Heart left ventricle (tissue), 16 donors: ENCODE measurements at places on chromosomes 13 and 19.
A peak's percentile ranks its signal among the peaks of the same experiment; 100 is the strongest.

DNA sequence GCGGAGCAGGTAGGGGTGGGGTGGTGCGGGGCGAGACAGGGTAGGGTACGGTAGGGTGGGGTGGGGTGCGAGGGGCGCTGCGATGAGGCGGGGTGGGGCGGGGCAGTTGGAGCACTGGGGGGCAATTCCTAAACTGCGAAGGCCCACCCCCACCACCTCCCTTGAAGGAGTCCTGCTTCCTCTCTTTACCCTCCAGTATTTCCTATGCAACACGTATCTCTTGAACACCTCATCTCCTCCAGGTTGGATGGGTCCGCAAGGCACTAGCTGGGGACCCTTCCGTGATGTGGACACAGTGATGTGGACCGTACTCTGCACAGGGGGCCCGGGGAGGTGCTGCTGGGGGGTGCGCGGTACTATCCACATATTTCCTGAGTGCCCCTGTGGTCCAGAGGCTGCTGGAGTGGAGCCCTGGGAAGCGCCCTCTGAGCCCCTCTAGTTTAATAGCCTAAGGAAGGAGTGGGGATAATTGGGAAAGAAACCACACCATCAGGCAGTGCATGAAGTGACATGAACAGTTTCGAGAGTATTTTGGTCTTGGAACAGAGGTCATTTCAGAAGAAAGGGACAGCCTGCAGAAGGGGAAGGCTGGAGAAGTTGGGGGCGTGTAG, 1.1 kb downstream of the IL17D start:
- no peak for DNase-seq

GRCh38 chr13:61833228-61833627, 417.6 kb upstream of the PCDH20 start:
- no peak for DNase-seq

GRCh38 chr19:40147693-40148347, 43.4 kb upstream of the MAP3K10 start:
- DNase-seq, result no peak

- no peak for DNase-seq
These were observed 26.2 kb upstream of the CNMD start for GRCh38 chr13:52765611-52766390.

DNA sequence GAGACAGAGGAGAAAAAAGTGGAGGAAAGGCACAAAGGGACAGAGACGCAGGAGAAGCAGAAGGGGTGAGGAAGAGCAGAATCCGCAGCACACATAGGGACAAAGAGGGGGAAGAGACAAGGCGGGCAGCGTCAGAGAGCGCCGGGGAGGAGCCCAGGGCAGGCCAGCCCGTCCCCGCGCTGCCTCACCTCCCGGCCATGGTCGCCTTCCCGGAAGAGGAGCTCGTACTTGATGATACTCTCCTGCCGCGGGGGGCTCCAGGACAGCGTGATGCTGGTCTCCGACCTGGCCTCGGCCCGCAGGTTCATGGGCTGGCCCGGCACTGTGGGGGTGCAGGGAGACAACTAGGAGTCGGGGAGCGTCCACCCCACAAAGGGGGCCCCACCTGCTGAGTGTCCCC, 100.6 kb downstream of the PTPRS start:
- no peak for DNase-seq

GRCh38 chr19:13102666-13103580, at the start of gene LYL1:
Gene LYL1, minus strand, starts transcription at chr19:13102858. Its CDS starts 1,687 bp downstream, at chr19:13101171.
- peak; percentile 93 for DNase-seq

- DNase-seq, result peak; percentile 25
These were observed 259.0 kb downstream of the ITGBL1 start for GRCh38 chr13:101711307-101712025.

DNA sequence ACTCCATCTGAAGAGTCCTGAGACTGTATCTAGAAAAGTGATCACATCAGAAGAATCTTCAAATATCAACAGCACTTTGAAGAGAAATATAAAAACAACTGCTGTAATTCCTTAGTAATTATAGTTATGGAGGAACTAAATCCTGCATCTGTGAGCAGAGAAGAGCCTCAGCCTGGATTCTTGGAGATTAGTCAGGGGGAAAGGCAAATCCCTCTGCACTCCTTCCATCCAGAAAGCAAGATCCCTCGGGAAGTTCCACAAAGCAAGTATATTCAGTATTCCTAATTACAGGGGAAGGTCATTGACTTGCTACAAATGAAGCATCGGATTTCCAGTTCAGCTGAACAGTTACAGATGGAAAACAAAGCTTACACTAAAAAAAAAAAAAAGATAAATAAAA, 256.6 kb upstream of the IPO5 start:
- no peak for DNase-seq

DNA sequence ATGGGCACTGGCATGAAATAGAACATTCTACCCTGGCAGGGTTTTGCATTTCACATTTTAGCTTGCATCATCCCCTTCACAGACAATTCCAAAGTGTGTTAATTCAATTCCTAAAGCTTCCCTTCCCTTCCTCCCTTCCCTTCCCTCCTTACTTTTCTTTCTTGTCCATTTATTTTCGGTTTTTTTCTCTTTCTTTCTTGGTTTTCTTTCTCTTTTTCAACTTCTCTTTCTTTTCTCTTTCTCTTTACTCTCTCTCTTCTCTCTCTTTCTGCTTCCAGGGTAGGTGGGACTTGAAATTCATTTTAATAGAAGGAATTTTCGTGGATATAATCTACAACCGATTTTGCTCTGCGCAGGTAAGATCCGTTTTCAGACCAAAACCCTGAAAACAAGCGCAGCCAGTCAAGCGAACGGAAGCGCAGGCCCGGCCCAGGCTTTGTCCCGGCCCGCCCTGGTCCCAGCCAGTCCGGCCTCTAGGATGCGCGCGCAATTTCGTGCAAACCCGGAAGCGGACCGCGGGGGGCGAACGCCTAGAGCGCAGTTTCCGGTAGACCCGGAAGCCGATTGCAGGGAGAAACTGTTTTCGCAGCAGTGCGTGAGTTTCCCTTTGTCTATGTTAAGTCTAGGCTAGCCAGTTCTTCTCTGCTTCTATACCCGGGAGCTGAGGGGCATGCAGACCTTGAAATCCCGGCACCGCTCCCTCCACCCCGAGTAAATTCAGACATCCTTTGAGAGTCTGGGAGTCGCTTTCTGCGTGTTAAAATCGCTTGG, at the start of gene ZNF528:
ZNF528 (plus strand) TSS at position 540 of the 771 bp plus-strand sequence. CDS start 4,165 bp downstream, outside the sequence.
- peak; percentile 97 for DNase-seq

DNA sequence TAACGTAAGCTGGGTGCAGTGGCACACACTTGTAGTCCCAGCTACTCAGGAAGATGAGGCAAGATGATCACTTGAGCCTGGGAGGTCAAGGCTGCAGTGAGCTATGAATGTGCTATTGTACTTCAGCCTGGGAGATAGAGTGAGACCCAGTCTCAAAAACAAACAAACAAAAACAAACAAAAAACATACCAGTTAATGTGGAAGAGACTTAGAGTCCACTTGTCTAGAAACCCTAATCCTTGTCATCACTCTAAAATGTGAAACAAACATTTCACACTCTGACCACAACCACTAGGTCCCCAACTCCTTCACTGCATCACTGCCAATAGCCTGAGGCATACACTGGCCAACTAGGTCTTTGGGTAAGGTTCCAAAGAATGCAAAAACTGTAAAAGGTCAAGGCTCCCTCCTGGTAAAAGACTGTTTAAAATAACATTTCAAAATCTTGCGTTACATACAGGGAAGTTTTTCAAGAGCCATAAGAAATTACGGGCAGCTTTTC, 28.6 kb upstream of the CYP2B6 start:
- DNase-seq, result no peak

GRCh38 chr13:40116008-40116407, 460.5 kb downstream of the COG6 start:
- peak; percentile 35 for DNase-seq

DNA sequence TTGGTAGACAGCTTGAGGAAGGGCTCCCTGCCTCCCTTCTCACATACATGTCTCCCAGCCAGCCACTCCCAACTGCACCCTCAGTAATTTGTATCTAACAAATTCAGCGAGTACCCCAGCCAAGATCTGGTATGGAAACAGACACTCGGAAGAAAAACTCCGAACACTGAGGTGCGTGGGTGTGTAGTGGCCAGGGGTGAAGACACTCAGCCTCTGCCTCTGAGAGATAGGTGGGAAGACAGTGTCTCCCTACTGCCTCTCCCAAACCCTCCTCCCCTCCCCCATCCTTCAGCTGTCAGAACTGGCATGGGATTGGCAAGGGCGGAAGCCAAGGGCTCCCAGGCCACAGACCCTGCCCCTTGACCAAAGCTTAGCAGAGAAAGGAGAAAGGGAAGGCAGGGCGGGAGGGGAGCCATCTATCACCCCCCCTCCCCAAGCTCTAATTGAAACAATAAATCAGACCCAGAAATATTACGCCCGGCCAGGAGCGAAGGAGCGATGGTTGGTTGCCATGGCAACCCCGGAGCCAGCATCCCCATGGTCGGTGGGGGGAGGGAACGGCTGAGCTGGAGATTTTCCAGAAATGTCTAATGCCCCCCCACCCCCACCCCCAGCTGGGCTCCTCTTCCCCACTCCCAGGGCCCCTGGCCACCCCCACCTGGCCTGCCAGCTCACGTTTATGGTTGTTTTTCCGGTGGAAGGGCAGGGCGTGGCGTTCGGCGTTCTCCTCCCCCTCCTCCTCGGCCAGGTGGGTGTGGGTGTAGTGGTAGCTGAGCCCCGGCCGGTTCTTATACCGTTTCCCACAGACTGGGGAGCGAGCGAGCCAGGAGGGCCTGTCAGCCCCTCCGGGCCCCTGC, 7.0 kb downstream of the DPF1 start:
- no peak for DNase-seq

DNA sequence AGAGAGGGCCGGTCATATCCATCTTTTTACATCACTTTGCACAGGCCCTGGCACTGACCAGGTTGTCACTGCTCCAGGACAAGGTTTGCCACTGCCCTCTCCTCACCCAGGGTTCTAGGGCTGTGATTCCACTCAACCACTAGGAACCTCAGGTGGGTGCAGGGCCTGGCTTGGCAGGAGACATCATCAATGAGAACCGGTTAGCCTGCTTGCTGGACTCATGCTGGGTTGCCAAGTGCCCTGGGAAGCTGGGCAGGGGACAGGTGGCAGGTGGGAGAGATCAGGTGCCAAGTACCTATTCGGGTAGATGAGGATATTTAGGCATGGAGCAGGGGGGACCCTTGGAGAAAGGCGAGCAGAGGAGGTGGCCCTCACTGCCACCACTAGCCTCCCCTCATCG, 4.2 kb upstream of the CERS4 start:
- no peak for DNase-seq

DNA sequence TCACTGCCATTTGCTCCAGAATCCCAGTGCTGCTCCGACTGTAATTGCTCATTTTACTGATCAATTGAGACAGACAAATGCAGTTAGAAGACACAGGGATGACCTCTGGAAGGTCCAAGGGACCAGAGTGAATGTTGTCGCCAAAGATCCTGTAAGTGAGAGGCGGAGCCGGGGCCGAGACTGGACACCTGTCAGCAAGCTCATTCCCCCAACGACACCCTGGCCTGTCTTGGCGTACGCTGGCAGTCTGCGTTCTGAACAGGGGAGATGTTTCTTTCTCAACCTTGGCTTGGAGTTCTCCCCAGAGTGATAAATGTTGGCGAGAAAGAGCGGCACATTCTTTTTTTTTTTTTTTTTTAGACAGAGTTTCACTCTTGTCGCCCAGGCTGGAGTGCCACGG, 24.2 kb downstream of the GADD45B start:
- DNase-seq, result no peak

- DNase-seq, result peak; percentile 48
These were observed 37.6 kb upstream of the FLT1 start for GRCh38 chr13:28532388-28533124.

GRCh38 chr13:70172946-70173597, 64.8 kb upstream of the KLHL1 start:
- DNase-seq, result no peak

DNA sequence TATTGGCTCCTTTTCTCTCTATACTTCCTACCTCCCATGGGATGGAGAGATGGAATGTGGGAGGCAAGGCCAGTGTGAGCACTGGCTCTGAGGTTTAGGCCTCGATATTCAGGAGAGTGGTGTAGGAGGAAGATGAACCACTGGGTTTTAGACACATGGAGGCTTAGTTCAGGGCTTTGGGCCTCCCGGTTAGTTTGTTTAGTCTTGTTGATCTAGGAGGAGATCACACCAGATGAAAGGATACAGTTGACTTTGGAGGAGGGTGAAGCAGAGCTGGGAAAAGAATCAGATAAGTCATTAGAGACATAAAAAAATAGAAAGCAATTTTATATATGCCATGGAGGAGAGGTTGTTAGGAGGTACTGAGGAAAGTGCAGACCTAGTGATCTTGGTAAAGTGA, 30.9 kb downstream of the RNASEH2B start:
- DNase-seq, result no peak

GRCh38 chr13:83333614-83334388, 548.5 kb downstream of the SLITRK1 start:
- DNase-seq, result no peak

GRCh38 chr13:106520251-106521054, 15.0 kb downstream of the EFNB2 start:
- no peak for DNase-seq

DNA sequence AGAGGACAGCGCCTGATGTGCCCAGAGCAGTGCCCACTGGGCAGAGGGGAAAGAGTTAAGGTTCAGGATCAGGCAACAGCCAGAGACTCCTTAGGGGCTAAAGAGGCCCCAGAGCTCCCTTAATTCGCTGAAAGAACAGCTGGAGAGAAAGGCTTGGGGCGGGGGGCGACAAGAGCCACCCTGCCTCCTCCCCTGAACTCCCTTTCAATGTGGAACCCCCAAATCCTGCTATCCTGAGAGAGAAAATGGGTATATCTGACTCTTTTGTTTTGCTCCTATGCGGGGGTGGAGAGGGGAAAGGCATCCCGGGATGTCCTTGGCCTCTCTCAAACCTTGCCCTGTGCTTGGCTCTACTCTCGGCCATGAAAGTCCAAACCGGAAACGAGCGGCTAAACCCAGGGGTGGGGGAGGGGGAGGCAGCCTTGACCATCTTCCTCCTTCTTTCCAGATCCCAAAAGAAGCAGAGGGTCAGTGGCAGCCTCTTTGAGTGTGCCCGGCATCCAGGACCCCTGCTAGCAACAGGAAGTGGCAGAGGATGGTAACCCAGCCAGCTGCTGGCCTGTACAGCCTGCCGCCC, 4.7 kb downstream of the PRKACA start:
- DNase-seq, result peak; percentile 72

- no peak for DNase-seq
These were observed 132.5 kb downstream of the NALCN start for GRCh38 chr13:101283782-101284181.

DNA sequence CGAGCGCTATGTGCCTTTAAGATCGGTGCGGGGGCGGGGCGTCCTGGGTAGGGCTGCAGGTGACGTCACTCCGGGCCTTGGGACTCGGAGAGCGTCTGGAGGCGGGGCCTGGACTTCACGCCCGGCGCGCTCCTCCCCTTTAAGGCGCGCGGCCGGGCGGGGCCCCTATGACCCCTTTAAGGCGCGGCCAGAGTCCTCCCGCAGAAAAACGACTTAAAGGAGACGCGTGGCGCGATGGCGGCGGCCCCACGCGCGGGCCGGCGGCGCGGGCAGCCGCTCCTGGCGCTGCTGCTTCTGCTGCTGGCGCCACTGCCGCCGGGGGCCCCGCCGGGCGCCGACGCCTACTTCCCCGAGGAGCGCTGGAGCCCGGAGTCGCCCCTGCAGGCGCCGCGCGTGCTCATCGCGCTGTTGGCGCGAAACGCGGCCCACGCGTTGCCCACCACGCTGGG, at the start of gene COLGALT1:
COLGALT1 (plus strand) TSS at position 170 of the 449 bp plus-strand sequence; CDS start at position 235, 65 bp downstream.
- peak; percentile 99 for DNase-seq

- no peak for DNase-seq
These were observed 10.8 kb downstream of the NEK5 start for GRCh38 chr13:52118095-52118494.

- no peak for DNase-seq
These were observed 338 bp downstream of the RGCC start for GRCh38 chr13:41457589-41458186.

- no peak for DNase-seq
These were observed 20.0 kb downstream of the CNFN start for GRCh38 chr19:42370068-42370520.

GRCh38 chr19:46718157-46718933, 1.4 kb upstream of the PRKD2 start:
- no peak for DNase-seq
